ENCODE measurements at places on chromosomes 5 and 9.
A peak's percentile ranks its signal among the peaks of the same experiment; 100 is the strongest.

DNA sequence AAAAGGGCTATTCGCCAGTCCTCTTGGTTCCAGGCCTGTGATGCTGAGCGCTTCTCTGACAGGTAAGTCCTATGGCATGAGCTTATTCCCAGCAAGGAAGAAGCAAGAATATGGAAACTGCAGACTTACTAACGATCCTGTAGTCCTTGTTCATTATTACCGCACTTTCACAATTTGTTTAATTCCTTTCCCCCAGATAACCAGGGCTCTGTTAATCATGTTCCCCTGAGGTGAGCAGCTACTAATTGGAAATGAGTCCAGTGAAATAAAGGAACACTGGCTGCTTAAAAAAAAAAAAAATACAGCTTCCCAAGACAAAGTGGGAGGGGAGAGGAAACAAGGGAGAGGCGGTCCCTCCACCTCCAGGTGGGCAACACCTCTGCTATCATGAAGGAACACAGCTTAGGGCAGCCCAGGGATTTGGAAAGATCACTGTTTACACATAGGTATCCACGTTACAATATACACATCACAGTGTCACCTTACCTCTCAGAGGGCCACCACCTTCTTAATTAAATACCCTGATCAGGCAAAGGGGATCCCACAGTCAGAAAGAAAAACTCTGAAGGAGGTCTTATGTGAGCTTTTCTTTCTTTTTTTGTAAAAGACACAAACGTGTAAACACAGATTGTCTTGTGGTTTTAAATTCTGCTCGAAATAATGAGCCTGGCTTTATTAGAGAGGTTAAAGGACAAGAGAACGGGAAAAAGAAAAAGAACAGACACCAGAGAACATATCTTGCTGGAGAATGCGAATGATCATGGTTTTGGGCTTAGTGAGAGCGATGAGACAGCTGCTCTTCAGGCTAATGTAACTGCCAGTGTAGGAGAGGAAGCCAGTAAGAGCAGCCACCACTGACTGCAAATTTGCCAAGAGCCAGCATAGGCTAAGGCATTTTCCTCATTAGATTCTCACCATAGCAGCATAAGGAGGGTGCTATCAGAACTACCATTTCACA, 258.6 kb downstream of the CRB2 start:
- no peak for DNase-seq

GRCh38 chr9:121354141-121354540, 15.9 kb downstream of the STOM start:
- no peak for DNase-seq

DNA sequence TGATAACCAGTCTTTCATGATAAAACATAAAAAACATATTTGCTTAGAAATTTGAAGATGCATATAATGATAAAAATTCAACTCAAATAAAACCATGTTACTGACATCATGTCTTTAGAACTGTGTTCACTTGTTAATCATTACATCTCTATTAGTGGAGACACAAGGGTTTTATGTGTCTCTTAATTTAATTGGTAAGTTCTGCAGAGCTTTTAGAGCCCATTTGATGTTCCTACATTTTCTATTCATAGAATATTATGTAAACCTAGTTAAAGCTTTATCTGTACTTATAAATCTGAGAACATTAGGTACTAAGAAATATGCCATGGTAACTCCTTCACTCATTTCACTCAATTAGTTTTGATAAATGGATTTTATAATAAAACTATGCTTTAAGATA, 285.4 kb downstream of the SLCO4C1 start:
- DNase-seq: no peak

GRCh38 chr5:31478901-31479300, 53.0 kb downstream of the DROSHA start:
- DNase-seq: no peak

DNA sequence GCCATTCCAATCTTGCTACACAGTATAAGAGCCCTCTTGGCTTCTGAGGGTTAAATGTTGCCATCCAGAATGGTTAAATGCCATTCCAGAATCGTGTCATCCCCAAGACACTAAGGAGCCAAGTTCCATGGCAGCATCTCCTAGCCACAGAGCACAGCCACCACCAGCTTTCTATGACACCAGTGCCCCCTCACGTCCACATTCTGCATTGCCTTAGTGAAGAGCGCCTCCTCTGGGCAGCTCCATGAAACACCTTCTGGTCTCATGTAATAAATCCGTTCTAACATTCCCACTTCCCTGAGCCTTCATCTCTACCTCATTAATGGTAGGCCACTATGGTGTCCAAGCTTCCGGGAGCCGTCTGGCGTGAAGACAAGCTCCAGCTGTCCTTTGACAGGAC, 12.4 kb downstream of the CBY3 start:
- no peak for DNase-seq

DNA sequence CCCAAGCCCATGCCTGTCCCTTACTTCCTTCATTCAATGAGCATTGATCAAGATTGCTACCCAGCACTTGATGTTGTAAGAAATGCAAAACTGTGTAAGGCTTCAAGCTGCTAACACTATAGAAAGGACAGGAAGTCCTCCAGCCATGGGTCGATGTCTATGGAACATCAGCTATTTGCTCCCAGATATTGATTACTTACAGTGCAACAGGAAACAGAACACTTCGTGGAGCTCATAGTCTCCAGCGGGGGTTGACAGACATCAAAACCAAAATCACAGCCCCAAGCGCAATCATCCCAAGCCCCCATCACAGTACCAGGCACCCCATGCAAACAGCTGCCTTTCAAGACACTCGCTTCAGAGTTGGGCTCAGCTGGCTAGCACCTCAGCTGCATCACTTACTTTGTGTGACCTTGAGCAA, 26.8 kb upstream of the DUSP1 start:
- DNase-seq: no peak

- DNase-seq: no peak
Measured at GRCh38 chr9:91415290-91415689, 8.3 kb downstream of the NFIL3 start.

DNA sequence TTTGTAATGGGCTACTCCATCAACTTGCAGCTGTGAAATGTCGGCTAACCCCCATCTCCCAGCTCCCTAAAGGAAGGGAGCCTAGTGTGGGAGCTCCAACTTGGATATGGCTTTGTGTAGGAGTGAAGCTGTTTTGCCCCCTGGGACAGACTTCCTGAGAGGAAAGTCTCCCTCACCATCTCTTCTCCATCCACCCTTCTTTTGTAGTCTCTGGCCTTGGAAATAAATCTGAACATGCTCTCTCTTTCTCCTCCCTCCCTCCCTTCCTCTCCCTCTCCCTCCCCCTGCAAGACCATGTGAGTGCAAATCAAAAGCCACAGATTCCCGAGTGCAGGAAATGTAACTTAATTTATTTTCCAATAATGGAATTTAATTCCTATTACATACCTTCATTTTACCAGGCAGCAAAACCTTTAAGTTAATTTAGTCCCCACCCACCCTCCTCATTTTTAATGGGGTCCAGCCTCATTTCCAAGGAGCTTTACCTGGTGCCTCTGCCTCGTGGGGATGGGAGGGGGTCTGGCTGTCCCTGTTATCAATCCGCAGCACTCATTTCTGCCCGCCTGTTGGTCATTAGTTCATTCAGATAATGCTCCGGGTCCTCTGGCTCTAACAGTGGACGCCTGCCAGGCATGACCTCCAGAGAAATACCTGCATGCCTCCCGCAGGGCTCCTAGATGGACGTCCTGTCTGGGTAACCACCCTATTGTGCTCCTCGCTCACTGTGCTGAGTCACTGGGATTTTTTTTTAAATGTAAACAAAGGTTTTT, 122.9 kb upstream of the TAF11L2 start:
- DNase-seq: no peak

DNA sequence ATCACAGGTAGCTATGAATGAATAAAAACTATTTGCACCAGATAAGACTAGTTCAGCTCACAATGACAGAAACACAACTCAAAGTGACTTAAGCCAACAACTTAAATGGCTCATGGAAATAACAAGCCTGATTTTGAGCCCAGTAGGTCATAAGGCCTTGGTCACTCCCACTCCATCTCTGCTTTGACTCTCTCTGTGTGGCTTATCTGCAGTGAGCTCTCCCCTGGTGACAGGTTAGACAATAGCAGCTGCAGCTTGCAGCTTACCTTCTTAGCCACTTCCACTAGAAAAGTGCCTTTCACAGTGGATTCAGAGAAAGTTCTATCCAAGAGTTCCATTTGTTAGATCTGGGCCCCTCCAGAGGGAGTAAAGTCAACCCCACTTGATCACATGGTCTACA, 315.7 kb downstream of the RAB3C start:
- no peak for DNase-seq

- DNase-seq: no peak
Measured at GRCh38 chr9:74691058-74691457, 193.9 kb downstream of the RORB start.

DNA sequence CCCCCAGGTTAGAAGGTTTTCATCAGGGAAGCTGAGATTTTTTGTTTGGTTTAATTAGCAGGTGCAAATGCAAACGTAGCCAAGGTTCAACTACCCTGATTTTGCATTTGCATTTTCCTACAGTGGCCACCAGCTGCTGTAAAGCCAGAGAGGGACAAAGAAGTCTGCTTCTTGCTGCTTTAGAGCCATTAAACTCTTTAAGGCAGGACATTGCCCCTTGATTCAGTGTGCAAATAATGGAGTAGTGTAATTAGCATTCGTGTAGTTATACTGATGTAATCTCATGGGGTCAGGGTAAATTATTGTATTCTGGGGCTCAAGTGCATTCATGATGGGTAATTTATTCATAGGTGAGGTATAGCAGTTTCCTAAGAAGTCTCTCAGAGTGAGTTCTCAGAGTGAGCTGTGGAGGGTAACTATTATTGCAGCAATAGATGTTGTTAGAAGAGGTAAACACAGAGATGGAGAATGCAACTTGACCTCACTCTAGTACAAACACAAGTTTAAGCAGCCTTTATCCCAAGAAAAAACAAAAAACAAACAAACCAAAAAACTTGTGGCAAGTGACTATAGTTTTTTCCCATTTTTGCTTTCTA, 526.5 kb downstream of the KIF4B start:
- no peak for DNase-seq

- DNase-seq: no peak
Measured at GRCh38 chr9:84435902-84436301, 95.3 kb upstream of the SLC28A3 start.

- DNase-seq: no peak
Measured at GRCh38 chr9:127423476-127423933, 677 bp upstream of the ZNF79 start.

DNA sequence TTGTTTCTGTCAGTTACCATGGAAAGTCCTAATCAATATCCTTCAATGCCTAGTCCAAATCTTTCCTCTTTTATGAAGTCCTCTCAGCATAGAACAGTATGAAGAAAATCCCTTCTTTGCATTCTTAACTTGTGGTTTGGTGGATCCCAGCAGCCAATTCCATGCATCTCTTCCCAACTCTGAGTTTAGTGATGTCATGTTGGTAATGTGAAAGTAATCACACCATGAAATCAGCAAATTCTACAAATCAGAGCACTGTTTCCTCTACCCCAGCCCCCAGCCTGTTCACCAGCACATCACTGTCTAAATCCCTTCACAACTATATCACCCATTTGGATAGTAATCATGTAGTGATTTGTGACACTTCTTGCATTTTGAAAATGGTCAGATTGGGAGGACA, 4.7 kb upstream of the C1QTNF2 start:
- DNase-seq: no peak

DNA sequence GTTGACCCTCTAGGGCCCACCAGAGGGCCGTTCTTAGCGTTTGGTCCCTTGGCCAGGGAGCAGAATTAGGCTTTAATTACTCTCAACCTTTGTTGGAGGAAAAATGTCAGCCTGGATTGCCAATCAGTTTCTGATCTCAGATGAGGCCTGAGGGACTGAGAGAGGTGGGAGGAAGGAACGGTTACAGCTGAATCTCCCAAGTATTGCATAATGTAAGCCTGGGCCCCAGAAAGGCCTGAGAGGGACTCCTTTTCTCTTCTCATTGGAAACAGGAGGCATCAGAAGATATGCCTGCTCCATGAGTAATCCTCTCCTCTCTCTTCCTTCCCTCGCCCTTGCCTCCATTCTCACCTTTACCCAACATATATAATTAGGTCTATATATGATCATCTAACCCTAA, 105.7 kb downstream of the INSYN2B start:
- DNase-seq: no peak

GRCh38 chr9:33105959-33106358, 29.5 kb upstream of the SMU1 start:
- DNase-seq: no peak

DNA sequence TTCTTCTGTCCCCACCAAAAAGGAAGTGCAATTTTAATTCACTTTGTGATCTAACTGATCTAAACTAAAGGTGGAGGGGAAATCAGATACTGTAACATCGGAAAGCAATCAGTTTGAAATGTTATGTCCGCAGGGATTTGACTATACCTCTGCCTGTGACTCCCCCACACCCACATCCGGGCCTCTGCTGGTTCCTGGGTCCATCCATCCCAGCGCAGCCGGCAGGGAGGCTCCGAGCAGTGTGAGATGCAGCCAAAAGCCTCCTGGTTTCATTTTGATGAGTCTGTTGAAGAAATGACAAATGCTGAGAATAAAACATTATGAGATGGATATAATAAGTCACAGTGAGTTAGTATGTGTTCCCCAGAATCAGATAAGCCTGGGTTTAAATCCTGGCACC, 8.6 kb downstream of the FSTL4 start:
- no peak for DNase-seq

GRCh38 chr9:98173181-98173580, 19.3 kb downstream of the CORO2A start:
- no peak for DNase-seq

- peak; percentile 73 for DNase-seq
Measured at GRCh38 chr9:130847306-130848217, 12.5 kb downstream of the ABL1 start.

DNA sequence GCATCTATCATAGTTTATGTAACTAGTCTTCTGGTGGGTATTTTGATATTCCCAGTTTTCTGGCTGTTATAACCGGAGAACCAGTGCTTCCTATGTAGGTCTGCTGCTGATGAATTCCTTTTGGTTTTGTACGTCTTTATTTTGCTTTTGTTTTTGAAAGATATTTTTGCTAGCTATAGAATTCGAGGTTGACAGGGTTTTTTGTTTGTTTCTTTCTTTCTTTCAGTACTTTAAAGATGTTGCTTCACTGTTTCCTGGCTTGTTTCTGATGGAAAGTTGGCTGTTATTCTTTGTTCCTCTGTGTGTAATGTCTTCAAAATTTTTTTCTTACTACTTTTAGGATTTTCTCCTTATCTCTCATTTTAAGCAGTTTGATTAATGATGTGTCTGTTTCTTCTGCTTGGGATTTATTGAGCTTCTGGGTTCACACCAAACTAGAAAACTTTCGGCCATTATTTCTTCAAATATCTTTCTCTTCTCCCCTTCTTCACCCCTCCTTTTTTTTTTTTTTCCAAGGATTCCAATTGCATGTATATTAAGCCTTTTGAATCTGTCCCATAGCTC, 27.5 kb downstream of the ZNF618 start:
- no peak for DNase-seq

All from Right ventricle myocardium inferior (tissue), 1 donor.